HFFc6 (cell line): ENCODE measurements at places on chromosomes 5 and 9.

DNA sequence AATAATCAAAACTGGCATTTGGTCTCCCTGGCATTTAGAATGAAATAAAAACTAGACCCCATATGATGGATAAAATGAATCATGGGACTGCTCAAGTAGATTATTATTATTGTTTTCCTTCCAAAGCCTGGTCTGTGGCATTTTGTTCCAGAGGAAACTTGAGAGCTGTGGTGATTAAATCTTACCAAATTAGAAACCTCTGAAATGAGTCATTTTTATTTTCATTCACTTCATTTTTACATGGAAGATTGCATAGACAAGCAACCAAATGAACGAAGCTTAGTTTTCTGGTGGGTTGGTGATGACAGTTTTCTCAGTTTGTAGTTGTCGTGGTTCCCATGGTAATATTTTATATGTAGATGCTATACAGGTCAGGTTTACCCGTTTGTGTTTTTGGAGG lies 23.4 kb downstream of the PAM start:
- peaks cover 10% of the 10 kb centered on the region for H3K36me3 ChIP-seq
- peak; percentile 72 for DNase-seq
- H3K4me3 ChIP-seq = peak overlapping the region; percentile 58
- H3K27ac ChIP-seq = peak overlapping the region; percentile 70

DNA sequence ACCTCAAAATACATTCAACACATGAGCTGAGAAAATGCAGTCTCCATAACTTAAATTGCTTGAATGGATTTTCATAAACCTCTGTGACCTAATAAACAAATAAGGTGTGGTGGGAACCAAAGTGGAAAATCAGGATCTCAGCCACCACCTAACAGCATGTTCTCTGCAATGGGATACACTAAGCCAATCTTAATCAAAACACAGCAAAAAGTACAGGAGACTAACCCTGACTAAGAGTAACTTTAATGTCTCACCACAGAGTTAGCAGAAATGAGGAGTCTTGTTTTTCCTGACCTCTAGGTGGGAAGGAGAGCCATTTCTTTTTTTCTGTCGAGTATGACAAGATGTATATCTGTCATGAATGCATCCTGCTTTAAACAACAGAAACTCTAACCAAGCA lies 48.5 kb downstream of the PLK2 start:
- H3K27ac ChIP-seq = no peak overlapping the region
- no peaks in the 10 kb centered on the region for H3K36me3 ChIP-seq
- DNase-seq = no peak
- H3K27me3 ChIP-seq = peaks cover 2% of the 10 kb centered on the region; the same call in 1 of the 2 replicates
- H3K4me1 ChIP-seq = peaks cover 61% of the 10 kb centered on the region

GRCh38 chr9:70474413-70474812 lies 60.0 kb upstream of the KLF9 start:
- H3K27me3 ChIP-seq = no peaks in the 10 kb centered on the region; the same call in 1 of the 2 replicates
- H3K4me3 ChIP-seq = no peak overlapping the region
- no peaks in the 10 kb centered on the region for H3K36me3 ChIP-seq
- H3K4me1 ChIP-seq = peaks cover 28% of the 10 kb centered on the region
- DNase-seq = no peak
- no peak overlapping the region for H3K27ac ChIP-seq

DNA sequence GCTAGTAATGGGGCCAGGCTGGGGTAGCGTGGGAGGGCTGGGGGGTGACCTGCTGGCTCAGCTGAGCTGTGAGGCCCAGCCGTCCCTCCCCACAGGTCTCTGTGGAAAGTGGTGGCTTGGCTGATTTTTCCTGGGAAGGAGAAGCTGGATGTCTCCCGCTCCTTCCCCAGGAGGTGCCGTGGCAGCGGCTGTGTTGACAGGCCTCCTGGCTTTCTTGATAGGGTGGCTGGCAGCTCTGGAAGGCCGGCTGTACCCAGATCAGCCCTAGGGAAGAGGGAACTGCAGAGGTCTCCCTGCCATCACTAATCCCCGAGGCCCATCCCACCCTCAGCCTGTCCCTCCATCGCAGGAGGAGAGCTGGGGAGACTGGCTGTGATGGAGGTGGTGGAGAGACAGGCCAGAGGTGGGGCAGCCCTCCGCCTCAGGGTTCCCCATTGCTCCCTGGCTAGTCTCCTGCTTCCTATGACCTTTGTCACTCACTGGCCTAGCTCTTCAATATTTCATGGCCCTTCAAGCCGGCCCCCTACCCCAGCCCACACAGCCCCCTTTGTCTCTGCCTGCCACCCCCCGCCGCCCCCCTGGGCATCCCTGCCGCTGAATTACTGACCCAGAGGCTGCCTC lies 6.8 kb downstream of the CXXC5 start:
- H3K4me1 ChIP-seq = peaks cover 85% of the 10 kb centered on the region
- H3K27me3 ChIP-seq = no peaks in the 10 kb centered on the region; the same call in 1 of the 2 replicates
- peak overlapping the region; percentile 49; the same call in 1 of the 2 replicates for H3K4me3 ChIP-seq
- H3K27ac ChIP-seq = peak overlapping the region; percentile 97
- no peak for DNase-seq

- H3K27me3 ChIP-seq = no peaks in the 10 kb centered on the region
- no peak overlapping the region for H3K4me3 ChIP-seq
- no peaks in the 10 kb centered on the region for H3K36me3 ChIP-seq
- DNase-seq = peak; percentile 57
Observed at GRCh38 chr5:61401726-61402125, 69.7 kb downstream of the ZSWIM6 start.

GRCh38 chr5:16234598-16234997 lies 55.0 kb upstream of the MARCHF11 start:
- no peak overlapping the region for H3K4me3 ChIP-seq
- no peak for DNase-seq
- no peaks in the 10 kb centered on the region for H3K4me1 ChIP-seq
- no peaks in the 10 kb centered on the region for H3K27me3 ChIP-seq
- H3K36me3 ChIP-seq = no peaks in the 10 kb centered on the region

DNA sequence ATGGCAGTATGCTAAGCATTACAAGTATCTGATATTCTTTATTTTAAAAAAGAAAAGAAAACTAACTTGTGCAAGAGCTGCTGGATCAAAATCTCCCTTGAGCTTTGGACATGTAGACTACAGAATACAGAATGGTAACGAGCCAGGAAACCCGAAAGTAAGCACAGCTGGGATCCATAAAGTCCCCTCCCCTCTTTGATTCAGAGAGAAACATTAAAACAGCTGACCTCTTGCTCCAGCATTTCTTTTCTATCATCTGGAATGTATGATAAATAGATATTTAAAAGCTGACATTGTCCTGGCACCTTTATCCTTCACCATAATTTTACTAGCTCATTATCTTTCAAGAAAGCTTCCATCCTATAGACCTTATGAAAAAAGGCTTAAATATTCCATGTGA lies 28.2 kb upstream of the LPAR1 start:
- no peaks in the 10 kb centered on the region; the same call in 1 of the 2 replicates for H3K27me3 ChIP-seq
- no peak overlapping the region for H3K4me3 ChIP-seq
- peaks cover 30% of the 10 kb centered on the region for H3K4me1 ChIP-seq
- H3K27ac ChIP-seq = no peak overlapping the region
